Activated T-helper 9 cell treated with anti-CD3 and anti-CD28 coated beads, Interleukin-2, amount 50 U/mL, for 16 hours (primary cell): ENCODE measurements at places on chromosomes 3 and 15.

DNA sequence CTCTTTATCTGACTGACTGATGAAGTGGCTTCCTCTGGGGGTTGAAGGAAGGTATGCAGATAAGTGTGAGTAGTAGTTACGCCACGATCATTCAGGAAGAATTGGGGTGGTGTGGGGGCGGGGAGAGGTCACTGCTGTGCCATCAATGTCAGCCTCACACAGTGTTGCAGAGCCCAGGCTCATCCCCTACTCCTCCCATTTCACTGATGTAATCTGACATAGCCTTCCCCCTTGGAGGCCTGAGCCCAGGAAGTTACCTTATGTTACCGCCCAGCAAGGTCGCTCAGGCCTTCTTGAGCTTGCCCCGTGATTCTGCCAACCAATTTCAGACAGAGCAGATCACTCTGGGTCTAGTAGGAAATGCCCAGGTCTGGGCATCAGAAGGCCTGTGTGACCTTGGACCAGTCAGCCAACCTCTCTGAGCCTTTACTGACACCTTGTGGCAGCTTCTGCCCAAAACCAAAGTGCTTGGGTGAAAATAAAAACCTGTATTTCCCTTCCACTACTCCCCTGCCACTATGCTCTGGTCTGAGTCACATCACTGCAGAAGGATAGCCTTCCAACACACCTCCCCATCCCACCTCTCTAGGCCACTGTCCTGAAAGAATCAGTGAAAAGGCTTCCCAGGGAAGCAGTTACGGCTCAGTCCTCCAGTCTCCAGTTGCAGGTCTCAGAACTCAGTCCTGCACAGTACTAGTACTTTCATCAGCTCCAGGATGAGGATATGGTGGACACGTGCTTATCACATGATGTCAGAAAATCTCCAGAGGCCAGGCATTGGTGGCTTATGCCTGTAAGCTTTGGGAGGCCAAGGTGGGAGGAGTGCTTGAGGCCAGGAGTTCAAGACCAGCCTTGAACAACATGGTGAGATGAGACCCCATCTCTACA is 28.1 kb upstream of the INSYN1 start:
- DNase-seq, result no peak

DNA sequence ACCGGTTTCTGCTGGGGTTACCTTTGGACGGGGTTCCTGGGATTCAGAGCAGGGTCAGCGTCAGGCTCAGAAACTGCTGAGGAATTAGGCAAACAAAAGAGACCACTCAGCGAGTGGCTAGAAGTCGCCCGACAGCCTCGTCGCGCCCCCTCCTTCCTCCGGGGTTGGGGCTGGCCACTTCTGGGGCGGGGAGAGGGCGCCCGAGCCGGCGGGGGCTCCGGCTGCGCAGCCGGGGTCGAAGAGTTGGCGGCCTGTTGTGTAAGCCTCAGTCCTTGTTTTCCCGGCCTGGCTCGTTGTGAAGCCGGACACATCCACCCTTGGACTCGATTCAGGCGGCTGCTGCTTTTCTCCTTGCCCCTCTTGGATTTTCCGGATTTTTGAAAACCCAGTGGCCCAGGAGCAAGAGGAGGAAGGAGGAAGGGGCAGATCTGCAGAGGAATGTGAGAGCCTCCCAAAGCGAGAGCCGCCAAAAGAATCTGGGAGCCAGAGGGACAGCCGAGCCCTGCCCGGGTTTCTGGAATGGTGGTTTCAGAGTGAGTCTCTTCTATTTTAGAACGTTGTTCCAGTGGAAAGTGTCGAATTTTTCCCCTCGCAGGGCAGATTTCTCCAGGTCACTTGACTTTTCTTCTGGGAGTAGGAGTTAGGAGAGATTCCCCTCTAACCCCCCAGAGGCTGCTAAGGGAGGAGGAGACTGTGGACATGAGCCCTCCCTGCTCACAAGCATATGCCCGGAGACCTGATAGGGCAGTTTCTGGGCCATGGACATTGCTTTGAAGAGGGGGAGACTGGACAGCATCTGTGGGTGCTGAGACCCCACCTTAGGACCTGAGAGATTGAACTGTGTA is 666 bp downstream of the SNX33 start:
- DNase-seq, result no peak

GRCh38 chr3:106025151-106025722 is 156.4 kb upstream of the CBLB start:
- DNase-seq, result no peak

- DNase-seq, result no peak
These were observed 53.9 kb upstream of the RYR3 start for GRCh38 chr15:33256874-33257273.

GRCh38 chr3:119329551-119329950 is 35.4 kb downstream of the ARHGAP31 start:
- DNase-seq, result no peak
